ENCODE measurements at places on chromosomes 7 and 10. TPM values are rescaled to one million over a fixed set of nuclear protein-coding genes. Genes with fewer than 3 reads are reported as not detected.

The TMEM196 gene
- not detected for total RNA-seq

The EGFR gene
- total RNA-seq: 21.8 TPM

GRCh38 chr7:133754708-133755107 is 372.4 kb upstream of the LRGUK start:
- H3K27me3 ChIP-seq: no peaks in the 10 kb centered on the region
- H3K4me1 ChIP-seq: no peaks in the 10 kb centered on the region
- no peak overlapping the region for H3K4me3 ChIP-seq
- DNase-seq: no peak

GRCh38 chr7:71987200-71987767 is 424.9 kb downstream of the CALN1 start:
- no peaks in the 10 kb centered on the region for H3K27me3 ChIP-seq
- H3K4me1 ChIP-seq: no peaks in the 10 kb centered on the region
- no peak overlapping the region for H3K27ac ChIP-seq

GRCh38 chr7:20232848-20233247 is 15.7 kb upstream of the MACC1 start:
- H3K36me3 ChIP-seq: no peaks in the 10 kb centered on the region
- H3K4me3 ChIP-seq: no peak overlapping the region
- DNase-seq: no peak
- peaks cover 7% of the 10 kb centered on the region for H3K4me1 ChIP-seq
- no peaks in the 10 kb centered on the region for H3K27me3 ChIP-seq
- no peak overlapping the region for H3K27ac ChIP-seq

The STAG3 gene
- total RNA-seq: 37.6 TPM

GRCh38 chr10:97889461-97890265 is 40.0 kb downstream of the GOLGA7B start:
- no peak overlapping the region for H3K27ac ChIP-seq
- H3K27me3 ChIP-seq: no peaks in the 10 kb centered on the region
- H3K4me1 ChIP-seq: no peaks in the 10 kb centered on the region
- no peak overlapping the region for H3K4me3 ChIP-seq

DNA sequence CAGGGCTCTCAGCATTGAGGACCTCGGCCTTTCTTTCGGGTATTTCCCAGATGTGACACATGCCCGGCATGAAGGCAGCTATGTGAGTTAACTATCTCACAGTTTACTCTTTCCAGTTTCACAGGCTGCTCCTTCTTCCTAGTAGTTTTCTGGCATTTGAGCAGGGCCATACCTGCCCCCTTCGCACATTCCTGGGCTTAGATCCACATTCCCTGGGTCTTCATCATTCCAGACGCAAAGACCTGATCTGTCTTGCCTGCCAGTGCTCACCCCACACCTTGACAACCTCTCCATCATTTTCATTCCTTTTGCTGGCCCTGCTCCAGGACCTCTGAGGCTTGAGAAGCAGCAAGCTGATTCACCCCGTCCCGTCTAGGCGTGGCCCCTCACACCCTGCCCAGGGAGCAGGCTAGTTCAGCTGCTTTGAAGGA is 227.5 kb downstream of the WDR11 start:
- H3K4me1 ChIP-seq: no peaks in the 10 kb centered on the region
- H3K36me3 ChIP-seq: no peaks in the 10 kb centered on the region
- H3K27me3 ChIP-seq: peaks cover 18% of the 10 kb centered on the region
- no peak overlapping the region for H3K27ac ChIP-seq
- DNase-seq: no peak
- no peak overlapping the region for H3K4me3 ChIP-seq

The ABCC2 gene
- total RNA-seq: 3.9 TPM

DNA sequence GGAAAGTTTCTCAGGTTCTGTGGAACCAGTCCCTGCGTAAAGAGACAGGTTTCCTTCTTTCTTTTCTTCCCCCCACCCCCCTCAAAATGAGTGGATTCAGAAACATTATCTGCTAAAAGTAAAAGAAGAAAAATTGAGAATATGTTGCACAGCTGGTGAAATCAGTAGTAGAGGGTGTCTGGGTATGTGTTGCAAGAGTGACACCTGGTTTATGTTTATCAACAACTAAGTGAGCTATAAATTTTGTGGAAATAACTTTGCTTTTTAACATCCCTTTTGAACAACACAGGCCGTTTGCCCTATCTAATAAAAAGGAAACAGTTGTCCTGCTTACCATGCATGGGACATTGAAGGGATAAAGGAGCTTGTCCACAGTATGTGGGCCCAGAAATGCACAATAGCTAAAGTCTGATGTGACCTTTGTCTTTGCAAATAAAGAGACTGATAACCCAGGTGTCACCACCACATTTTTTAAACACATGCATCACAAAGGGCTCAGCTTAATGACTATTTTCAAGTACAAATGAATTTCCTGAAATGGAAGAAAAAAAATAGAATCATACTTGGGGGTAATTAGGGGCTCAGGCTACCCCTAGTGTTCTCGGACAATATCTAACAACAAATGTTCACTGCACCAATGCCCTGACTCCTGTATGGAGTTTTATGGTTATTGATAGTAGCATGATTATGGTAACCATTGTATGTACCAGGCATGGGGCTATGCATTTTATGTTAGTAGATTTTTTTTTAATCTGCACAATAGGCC is 221.7 kb upstream of the TCF7L2 start:
- no peak overlapping the region for H3K27ac ChIP-seq
- H3K4me3 ChIP-seq: no peak overlapping the region
- H3K36me3 ChIP-seq: no peaks in the 10 kb centered on the region
- peaks cover 13% of the 10 kb centered on the region for H3K4me1 ChIP-seq
- no peaks in the 10 kb centered on the region for H3K27me3 ChIP-seq

- H3K4me3 ChIP-seq: no peak overlapping the region
- peaks cover 6% of the 10 kb centered on the region for H3K36me3 ChIP-seq
- peaks cover 100% of the 10 kb centered on the region for H3K4me1 ChIP-seq
- no peak for DNase-seq
- H3K27ac ChIP-seq: no peak overlapping the region
Observed at GRCh38 chr10:79263939-79264338, 83.3 kb upstream of the PPIF start.

- H3K27ac ChIP-seq: no peak overlapping the region
- DNase-seq: no peak
- H3K4me1 ChIP-seq: peaks cover 4% of the 10 kb centered on the region
- no peaks in the 10 kb centered on the region for H3K27me3 ChIP-seq
- H3K4me3 ChIP-seq: no peak overlapping the region
Observed at GRCh38 chr7:80647436-80647835, 9.0 kb downstream of the CD36 start.

The CCM2 gene
- total RNA-seq: 79.2 TPM

The TSPAN15 gene
- total RNA-seq: 50.0 TPM

The HILPDA gene
- total RNA-seq: 6.8 TPM

DNA sequence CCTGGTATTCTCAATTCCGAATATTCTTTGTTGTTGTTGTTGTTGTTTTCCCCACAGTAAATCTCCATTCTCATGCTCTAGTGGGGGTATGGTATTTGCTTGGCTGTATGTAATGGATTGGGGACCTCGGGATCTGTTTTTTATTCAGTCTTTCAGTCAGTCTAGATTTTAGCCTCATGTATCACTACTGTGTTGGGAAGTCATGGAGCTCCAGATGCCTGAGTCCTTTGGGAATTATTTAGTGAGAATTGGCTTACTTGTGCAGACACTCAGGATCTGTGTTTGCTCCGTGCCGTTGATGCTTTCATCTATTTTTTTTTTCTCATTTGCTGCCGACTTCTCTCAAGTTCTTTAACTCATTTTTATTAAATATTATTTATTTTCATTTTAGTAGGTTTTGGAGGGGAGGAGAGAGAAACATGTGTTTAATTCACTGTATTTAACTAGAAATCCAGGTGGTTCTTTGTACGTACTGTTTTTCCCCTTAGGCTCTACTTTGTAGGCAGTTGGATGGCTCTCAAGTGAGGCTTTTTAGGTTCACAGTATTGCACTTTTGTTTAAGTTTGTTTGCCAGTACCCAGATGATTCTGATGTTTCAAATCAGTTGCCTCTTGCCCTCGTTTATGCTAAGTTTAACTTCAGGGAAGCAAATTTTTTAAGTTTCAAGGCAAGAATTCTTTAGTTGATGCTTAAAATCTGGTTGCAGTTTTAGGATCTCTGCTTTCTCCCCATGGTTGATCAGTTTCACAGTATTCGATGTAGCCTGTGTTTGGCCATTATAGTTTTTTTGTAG is 36.9 kb downstream of the ZNRF2 start:
- peak overlapping the region; percentile 83 for H3K27ac ChIP-seq
- DNase-seq: no peak
- H3K36me3 ChIP-seq: no peaks in the 10 kb centered on the region
- H3K4me1 ChIP-seq: peaks cover 94% of the 10 kb centered on the region

The FAM25A gene
- total RNA-seq: not detected

The TRPV6 gene
- total RNA-seq: 0.25 TPM

DNA sequence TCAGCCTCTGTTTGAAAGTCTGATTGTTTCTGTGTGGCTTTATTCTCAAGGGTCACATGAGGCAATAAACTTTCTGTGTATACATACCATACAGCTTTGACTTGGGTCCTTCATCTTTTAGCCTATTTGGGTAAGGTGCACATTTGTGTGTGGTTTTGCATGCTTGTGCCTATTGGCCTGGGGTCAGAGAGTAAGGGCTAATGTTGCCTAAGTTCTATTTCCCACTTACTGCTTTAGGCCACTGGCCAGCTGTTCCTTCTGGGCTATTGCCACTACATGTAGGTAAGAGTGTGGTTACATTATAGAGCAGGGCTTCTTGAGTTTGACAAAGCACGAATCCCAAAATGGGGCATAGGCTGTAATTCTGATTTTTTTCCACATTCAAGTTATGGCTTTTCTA is 21.8 kb downstream of the BBIP1 start:
- no peaks in the 10 kb centered on the region for H3K27me3 ChIP-seq
- H3K27ac ChIP-seq: no peak overlapping the region
- no peak overlapping the region for H3K4me3 ChIP-seq
- DNase-seq: no peak
- peaks cover 79% of the 10 kb centered on the region for H3K36me3 ChIP-seq

The DYNC1I1 gene
- 0.86 TPM for total RNA-seq

DNA sequence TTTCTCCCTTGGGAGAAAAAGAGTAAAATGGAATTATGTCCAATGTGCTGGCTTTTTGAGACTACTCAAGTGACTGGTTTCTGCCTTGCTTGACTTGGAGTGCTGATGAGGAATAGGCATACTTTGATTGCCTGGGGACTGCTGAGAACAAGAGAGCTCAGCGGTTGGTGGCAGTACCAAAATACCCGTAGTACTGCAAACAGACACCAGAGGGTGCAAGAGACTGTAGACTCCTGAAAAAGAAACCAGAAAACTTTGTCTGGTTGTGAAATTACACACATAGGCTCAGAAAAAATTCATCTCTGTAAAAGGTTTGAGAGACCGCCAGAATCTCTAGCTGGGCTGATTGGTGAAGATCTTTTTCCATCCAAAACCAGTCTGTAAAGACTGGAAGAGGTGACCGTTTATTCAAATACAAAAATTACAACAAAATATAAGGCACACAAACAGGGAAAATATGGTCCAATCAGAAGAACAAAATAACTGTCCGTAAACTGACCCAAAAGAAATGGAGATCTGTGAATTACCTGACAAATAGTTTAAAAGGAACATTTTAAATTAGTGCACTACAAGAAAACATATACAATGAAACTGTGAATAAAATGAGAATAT is 18.5 kb downstream of the BICC1 start:
- H3K27ac ChIP-seq: no peak overlapping the region
- no peak overlapping the region for H3K4me3 ChIP-seq

DNA sequence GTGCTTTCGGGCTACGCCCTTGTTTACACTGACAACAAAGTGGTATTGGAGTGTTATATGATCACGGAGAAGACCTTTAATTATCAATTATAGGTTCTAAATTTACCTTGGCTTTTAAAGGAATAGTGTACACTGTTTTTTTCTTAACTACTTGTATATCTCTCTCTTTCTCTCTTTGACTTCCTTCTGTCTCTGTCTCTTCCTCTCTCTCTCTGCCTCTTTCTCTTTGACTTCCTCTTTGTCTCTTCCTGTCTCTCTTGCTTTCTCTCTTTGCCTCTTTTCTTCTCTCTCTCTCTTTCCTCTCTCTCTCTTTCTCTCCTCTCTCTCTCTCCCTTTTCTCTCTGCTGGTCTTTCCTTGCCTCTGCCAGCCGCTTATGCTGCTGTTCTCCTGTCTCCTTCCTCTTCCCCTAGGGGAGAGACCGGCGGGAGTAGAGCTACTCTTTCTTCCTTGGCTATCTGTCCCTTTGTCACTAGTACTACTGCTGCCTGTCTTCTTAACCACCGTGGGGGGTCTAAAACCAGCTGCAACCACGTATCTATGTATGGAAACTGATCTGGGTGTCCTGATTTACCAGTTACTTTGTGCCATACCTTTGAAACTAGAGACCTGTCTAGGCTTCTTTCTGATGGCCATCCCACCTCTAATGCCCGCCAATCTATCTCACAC is 36.9 kb upstream of the GSDME start:
- no peaks in the 10 kb centered on the region for H3K27me3 ChIP-seq
- peaks cover 21% of the 10 kb centered on the region for H3K36me3 ChIP-seq
- no peak overlapping the region for H3K27ac ChIP-seq
- H3K4me3 ChIP-seq: no peak overlapping the region
- no peak for DNase-seq

The PLPP4 gene
- total RNA-seq: not detected

The OLAH gene
- 3.4 TPM for total RNA-seq

GRCh38 chr10:28677888-28678686 is 766 bp downstream of the BAMBI start:
- H3K27me3 ChIP-seq: peaks cover 20% of the 10 kb centered on the region
- peak; percentile 88 for DNase-seq
- peak overlapping the region; percentile 87 for H3K4me3 ChIP-seq
- peak overlapping the region; percentile 83 for H3K27ac ChIP-seq

GRCh38 chr10:22712211-22712955 is 2.0 kb downstream of the PIP4K2A start:
- peak overlapping the region; percentile 97 for H3K27ac ChIP-seq
- no peak for DNase-seq
- H3K4me1 ChIP-seq: peaks cover 62% of the 10 kb centered on the region
- H3K4me3 ChIP-seq: peak overlapping the region; percentile 97
- H3K27me3 ChIP-seq: no peaks in the 10 kb centered on the region

DNA sequence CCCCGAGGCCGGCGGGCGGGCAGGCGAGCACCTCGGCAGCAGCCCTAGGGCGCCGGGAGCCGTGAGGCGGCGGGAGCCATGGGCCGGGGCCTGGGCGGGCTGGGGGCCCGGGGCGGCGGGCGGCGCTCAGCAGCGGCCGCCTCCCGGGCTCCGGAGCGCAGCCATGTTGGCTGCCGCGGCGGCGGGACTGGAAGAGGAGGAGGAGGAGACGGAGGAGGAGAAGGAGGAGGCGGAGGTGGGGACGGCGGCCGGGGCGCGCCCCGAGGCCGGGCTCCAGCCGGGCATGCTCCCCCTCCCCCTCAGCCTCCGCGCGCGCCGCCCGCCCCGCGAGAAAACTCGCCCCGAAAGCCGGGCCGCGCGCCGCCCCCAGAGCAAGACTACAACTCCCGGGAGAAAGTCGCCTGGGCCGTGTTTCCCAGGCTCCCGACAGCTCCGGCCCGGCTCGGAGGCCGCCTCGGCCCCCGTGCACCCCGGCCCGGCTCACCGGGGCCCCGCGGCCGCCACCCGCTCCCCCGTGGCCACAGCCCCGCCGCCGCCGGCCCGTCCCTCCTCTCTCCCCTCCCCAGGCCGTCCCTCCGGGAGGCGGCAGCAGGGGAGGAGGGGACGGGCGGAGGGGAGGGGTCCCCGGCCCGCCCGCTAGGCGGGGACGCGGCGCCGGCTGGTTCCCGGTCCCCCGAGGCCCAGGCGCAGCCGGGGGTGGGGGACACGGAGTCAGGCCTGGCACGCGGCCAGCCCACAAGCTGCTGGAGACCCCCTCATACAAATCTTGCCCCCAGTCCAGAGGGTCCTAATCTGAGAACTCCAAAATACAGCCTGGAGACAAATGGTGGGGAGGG is at the start of gene DLG5:
DLG5 (minus strand) TSS at position 190 of the 836 bp plus-strand sequence. CDS start 235 bp downstream, outside the sequence.
- no peaks in the 10 kb centered on the region for H3K36me3 ChIP-seq
- peak; percentile 79 for DNase-seq
- peaks cover 28% of the 10 kb centered on the region for H3K4me1 ChIP-seq
- H3K27me3 ChIP-seq: peaks cover 8% of the 10 kb centered on the region
- H3K4me3 ChIP-seq: peak within 1 kb of the TSS; percentile 81
- H3K27ac ChIP-seq: peak within 1 kb of the TSS; percentile 31

The ITIH5 gene
- total RNA-seq: 1.9 TPM

Data from spleen (tissue), 13 donors.